ENCODE measurements at places on chromosomes 7 and 10.

DNA sequence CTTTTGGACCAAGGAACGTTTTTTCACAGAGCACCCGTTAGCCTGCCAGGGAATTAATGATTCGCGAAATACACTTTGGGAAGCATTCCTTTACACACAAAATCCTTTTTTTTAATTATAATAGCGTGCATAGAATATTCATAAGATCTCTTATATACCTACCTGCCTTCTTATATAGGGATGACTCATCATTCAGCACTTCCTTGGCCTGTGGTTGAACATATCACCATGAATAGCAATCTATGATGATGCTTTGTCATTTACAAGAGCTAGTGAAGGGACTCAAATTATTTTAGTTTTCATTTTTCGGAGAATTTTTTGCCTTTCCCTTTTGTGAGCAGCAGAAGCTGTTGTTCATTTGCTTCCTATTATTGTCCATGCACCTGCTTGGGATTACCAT is 97.0 kb downstream of the CDH23 start:
- DNase-seq, result no peak

DNA sequence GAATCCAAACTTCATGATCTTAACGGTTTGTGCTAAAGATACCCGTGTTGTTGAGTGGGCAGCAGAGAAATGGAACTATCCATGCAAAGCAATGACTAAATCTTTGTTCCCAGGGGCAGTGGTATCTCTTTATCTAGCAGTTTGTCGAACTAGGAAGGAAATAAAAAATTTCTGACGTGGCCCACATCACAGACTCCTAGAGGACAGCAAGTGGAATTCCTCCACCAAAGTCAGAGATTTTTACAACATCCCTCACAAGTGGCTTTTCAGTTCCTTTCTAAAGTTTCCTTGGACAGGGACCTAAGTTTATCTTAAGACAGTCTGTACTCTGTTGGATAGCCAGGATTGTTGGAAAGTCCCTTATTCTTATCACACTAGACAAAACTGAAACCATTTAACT is 136.0 kb downstream of the RAPGEF5 start:
- DNase-seq, result no peak

DNA sequence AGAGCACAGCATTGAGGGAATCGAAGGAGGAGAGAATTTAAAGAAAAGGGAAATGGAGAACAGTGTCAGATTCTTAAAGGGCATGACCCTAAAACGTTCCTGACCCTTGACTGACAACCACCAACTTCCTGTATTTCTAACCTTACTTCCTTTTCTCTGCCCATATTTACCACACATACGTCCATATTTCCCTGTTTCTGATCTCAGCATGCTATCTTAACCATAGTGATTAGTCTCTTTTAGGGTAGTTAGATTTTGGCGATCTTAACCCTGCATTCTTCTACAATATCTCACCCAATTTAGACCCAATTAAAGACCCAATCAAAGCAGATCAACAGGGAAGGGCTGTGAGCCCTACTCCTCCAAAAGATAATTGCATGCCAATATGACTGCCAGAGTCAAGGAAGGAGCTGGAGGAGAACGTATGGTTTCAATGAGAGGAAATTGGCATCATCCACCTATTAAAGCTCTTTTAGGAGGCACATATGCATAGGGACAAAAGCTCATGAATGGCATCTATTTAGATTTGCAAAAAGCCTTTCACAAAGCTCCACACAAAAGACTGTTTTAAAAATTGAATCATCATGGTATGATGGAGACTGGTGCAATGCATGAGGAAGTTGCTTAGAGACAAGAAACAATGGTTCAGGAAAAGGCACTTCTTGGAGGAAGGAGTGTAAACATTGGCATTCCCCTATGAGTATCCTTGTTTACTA is 49.0 kb upstream of the ARHGAP12 start:
- DNase-seq, result no peak

DNA sequence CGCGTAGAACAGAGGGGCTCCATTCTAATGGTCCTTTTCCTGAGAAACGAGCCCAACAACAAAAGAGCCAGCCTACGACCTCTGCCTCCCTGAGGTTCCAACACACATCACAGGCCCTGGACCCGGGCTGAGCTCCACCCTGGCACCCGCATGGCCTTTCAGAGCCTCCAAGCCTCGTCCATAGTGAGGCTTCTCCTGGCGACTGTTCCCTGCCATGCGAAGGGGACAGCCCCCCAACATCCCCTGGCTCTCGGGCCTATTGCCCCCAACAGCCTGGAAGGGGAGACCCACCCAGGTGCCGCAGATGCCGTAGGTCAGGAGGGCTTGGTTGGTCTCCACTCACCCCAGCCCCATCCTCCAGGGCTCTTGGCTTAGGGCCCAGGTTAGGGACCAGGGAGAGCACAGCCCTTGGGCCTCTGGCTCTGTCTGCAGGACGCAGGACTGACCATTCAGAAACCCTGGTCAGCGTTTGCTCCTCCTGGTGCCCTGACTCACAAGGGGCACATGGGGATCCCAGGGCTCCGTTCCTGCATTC is 91.5 kb downstream of the TCERG1L start:
- DNase-seq, result no peak

DNA sequence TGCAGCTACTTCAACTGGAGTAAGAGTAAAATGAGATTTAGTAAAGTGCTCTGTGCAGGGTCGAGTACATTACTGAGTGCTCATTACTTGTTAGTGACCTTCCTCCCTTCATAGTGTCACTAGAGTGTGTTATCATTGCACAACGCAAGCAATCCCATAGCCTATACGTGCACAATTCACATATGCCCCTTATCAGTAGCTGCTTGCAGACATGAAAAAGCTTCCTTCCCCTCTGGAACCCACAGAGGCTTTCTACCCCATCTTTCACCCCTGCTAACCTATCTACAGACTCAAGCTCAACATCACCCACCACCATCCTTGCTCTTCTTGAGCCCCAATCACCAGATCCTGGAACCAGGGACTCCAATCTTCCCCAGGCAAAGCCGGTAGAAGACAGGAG is 59.3 kb downstream of the C7orf25 start:
- DNase-seq, result no peak

DNA sequence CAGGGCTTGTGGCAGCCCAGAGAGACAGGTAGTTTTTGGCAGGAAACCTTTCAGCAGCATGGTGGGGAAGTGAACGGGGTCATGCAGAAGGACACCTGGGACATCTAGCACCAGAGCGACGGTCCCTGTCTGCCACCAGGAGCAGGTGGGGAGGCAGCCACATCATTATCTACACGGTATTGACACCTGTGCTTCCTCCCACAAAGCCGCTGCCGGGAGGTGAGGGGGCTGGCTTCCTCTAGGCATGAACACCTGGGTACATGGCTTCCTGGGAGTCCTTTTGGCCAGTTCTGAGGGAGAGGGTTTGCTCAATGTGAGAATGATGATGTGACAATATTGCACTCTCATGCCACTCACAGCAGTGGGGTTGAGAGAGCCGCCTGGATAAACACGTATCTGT is 275.2 kb downstream of the ACTR3B start:
- DNase-seq, result no peak

DNA sequence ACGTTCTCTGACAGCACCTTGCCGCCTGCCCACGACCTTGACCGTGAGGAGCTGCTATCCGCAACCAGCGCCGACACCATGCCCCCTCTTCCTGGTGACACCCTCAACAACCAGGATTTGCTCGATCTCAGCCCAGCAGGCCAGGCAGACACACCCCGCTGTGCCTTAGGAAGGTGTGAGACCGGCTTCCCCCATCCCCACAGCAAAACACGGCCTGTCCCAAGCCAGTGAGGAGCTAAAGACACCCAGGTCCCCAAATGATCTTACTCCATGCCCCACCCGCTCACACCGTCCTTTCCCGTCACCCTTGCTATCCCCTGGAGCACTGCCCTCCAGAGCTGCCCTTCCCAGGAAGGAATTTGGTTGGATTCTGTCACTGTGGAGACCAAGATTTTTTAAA is 21.3 kb upstream of the TTYH3 start:
- no peak for DNase-seq

- DNase-seq, result no peak
Observed at GRCh38 chr10:131174211-131174565, 137.3 kb downstream of the TCERG1L start.

DNA sequence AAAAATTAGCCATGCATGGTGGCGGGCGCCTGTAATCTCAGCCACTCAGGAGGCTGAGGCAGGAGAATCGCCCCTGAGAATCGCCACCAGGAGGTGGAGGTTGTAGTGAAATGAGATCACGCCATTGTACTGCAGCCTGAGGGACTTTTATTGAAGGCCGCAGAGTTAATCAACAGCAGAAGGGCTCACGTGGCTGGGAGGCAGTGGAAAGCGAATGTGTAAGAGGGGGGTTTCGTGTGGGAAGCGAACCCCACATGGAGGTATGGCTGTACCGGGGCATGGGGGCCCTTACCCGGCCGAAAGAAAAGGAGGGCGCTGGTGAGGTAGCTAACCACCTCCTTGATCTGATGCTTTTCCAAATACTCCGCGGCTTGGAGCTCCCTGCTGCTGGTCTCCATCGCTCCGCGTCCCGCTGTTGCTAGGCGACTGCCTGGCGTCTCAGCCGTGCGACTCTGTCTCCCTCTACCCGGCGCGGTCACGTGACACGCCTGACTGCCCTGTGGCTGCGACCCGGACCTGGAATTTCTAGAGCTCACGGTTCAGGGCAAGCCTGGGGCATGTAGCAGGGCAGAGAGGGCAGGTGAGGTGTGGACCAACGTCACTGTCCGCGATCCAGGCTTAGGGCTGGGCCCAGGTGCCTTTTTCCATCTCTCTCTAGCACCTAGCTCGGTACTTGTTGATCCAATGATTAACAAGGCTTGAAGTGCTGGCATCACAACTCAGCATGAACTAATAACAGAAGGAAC is at the start of gene EFCAB10:
TSS of gene EFCAB10 (minus strand) at position 428 of the 746 bp plus-strand sequence. CDS start at position 398, 30 bp downstream.
- DNase-seq, result peak; percentile 87

All from type B pancreatic cell (in vitro differentiated cells).